Femur (tissue), 1 donor: ENCODE measurements at places on chromosomes 1 and 21.

- DNase-seq: no peak
Observed at GRCh38 chr1:31227891-31228568, 11.7 kb downstream of the NKAIN1 start.

DNA sequence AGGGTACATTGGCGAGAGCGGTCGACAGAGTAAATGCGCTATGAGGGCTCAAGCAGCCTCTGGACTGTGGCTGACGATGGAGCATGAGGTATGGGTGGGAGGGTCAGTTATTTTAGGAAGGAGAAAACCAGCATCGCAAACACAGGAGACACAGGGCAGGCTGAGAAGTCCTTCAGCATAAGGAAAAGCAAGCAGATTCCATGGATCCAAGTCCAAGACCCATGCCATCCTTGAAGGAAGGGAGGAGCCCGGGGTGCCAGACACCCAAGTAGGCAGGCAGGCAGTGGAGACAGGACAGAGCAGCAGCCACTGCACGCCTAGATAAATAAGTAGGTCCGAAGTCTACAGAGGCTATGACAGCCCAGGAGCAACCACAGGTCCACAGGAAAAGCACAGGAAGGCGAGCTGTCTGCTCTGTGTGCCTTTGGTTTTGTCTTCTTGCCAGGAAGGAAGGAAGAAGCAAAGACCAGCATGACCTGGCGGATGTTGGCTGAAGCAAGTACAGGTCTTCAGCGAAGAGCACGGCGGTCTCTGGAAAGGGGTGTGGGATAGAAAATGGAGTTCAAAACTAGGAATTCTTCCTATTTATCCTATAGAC, 76.4 kb upstream of the SLC45A1 start:
- no peak for DNase-seq

- DNase-seq: no peak
Observed at GRCh38 chr21:36964827-36965719, 1.4 kb downstream of the HLCS start.

DNA sequence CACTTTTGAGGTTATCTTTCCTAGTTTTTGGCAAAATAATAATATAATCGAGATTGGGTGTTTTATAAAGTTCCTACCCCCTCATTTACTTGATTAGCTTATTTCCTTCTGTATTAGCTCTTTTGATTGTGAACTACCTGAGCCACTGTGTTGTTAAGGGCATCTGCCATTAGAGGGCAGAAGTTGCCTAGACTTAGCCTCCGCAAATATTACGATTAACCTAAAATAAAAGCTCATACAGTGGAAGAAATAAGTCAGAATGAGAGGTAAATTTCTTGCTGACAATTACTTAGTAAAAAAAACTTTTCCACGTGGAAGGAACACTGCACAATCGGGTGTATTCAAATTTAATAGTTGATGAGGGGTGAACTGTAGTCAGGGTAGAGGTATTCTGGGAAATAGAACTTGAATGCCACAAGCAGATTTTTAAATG, 2.3 kb downstream of the H3-3A start:
- no peak for DNase-seq

- DNase-seq: no peak
Observed at GRCh38 chr21:32348604-32349332, 44.0 kb downstream of the URB1 start.
